Thoracic aorta (tissue), 2 donors: ENCODE measurements at places on chromosomes 6 and 20. TPM values are rescaled to one million over a fixed set of nuclear protein-coding genes. Genes with fewer than 3 reads are reported as not detected.

Gene OOEP
- not detected for total RNA-seq

Gene HELZ2
- 45.2 TPM for total RNA-seq

- no peak for DNase-seq
Observed at GRCh38 chr6:42451333-42452170, at the start of gene TRERF1. Gene TRERF1 (minus strand): TSS chr6:42451926. CDS start chr6:42269590, 182,336 bp downstream.

GRCh38 chr6:169590376-169590939 is 111.4 kb downstream of the WDR27 start:
- no peak for DNase-seq

- peak; percentile 24 for DNase-seq
Observed at GRCh38 chr6:116370760-116371119, at the start of gene DSE. Gene DSE (plus strand): TSS chr6:116370947. CDS start chr6:116399251, 28,304 bp downstream.

- no peak for DNase-seq
Observed at GRCh38 chr20:53795170-53795569, 201.5 kb upstream of the ZNF217 start.

GRCh38 chr6:112337209-112337638 is 9.9 kb upstream of the RFPL4B start:
- DNase-seq = no peak
